ENCODE measurements at places on chromosomes 2 and 18.

DNA sequence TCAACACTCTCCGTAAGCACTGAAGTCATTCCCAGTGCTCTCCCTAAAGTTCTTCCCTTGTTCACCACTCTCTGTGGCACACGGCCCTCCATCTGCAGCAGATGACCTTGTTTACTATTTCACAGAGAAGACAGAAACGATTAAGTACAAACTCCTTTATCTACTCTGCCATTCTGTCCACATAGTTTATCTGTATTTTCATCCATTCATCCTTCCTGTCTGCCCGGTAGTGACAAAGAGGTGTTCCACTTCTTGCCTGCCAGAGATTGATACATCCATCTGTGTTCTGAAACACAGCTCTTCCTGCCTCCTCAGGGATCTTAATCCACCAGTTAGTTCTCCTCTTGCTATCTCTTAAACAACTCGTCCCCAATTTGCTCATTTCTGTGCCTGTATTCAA, 77.9 kb upstream of the CD226 start:
- no peak for DNase-seq

DNA sequence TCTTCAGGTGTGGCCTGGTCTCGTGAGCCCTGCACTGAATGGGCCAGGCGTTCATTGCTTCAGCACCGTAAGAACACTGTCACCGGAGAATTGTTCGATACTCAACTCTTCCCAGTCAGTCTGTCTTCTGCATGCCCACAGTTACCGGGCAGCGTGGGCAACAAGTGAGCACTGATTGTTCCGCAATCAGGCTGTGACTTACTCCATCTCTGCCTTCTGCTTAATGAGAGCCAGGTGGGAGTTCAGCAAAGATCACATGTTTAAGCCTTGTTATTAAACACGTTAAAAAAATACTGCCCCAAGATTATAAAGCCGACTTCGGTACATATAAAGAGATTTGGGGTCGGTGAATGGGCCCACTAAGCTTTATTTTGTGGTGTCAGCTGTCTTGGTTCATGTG, 3.7 kb downstream of the STEAP3 start:
- DNase-seq = no peak

- DNase-seq = no peak
Measured at GRCh38 chr2:144448389-144449027, 71.4 kb downstream of the ZEB2 start.

- DNase-seq = no peak
Measured at GRCh38 chr18:58211510-58211909, 167.5 kb downstream of the NEDD4L start.

DNA sequence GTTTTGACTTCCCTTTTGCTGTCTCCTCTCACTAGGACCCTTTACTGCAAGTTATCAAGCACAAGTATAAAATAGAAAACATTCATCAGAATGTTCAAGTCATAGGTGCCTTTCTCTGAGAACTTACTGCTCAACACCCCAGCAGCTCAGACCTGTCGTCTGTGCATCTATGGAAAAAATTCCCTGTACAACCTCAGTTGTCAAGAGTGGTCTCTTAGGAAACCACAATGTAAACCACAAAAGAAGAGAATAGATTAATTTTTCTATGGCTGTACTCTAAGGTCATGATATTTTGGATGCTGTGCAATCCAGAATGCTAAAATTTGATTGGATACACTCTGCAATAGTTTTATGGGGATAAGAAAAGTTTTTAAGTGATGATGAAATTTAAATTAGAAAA, 84.1 kb downstream of the RBMS1 start:
- DNase-seq = no peak

- DNase-seq = no peak
Measured at GRCh38 chr2:217938036-217938435, 64.8 kb downstream of the TNS1 start.

GRCh38 chr2:223316342-223316741, 264.4 kb downstream of the KCNE4 start:
- no peak for DNase-seq

DNA sequence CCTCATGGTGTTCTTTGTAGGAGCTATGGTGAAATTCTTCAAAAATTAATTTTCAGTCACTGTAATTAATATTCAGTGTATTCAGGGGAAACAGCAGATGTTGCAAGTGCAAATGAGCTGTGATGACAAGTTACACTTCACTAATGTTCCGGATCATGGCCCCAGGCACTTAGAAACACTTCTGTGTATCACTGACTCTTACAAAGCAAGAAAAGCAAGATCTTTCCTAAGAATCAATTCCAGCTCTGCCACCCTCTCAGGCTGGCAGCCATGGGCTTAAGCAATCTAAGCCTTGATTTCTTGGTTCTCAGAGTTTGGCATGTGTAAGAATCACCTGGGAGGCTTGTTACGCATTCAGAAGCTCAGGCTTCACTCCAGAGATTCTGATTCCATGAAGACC, 78.0 kb downstream of the MARCHF4 start:
- DNase-seq = no peak

DNA sequence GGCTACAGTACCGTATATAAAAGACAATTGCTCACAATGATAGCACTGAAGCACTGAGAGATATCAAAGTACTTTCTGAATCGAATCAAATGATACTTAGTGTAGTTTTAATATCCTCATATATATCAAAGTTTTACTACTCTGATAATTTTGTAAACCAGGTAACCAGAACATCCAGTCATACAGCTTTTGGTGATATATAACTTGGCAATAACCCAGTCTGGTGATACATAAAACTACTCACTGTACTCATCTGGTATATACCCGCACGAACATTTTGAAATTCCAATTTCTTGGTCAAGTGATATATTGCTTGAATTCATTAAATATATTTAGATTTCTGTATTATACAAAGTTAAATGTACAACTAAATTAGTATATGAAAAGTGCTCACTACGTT, 20.5 kb downstream of the SLC39A6 start:
- no peak for DNase-seq

DNA sequence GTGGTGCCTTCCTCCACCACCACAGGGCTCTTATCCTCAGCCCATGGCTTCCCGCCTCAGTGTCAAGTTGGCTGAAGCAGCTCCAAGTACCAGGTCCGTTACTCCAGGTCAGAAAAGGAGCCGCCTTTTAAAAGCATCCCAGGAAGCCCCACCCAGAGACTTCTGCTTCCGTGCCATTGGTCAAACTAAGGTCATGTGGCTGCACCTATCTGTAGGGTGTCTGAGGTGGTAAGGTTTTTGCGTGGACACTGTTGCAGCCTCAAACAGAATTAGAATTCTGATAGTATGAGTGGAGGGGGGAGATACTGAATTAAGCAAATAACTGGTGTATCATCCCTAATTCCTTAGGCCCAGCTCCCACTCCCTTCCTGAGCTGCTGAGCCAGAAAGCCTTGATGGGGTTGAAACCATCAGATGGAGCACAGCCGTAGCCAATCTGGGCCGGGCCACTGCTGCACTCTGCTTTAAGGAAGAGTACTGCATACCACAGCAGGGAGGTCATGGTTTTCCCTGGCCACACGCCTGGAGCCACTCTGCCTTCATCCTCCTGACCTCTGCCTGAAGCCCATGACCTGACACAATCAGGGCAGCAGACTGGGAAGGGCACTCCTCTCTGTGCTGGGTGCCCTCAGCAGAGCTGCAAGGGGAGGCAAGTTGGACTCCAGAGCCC, 8.4 kb downstream of the TMEM247 start:
- peak; percentile 94 for DNase-seq

DNA sequence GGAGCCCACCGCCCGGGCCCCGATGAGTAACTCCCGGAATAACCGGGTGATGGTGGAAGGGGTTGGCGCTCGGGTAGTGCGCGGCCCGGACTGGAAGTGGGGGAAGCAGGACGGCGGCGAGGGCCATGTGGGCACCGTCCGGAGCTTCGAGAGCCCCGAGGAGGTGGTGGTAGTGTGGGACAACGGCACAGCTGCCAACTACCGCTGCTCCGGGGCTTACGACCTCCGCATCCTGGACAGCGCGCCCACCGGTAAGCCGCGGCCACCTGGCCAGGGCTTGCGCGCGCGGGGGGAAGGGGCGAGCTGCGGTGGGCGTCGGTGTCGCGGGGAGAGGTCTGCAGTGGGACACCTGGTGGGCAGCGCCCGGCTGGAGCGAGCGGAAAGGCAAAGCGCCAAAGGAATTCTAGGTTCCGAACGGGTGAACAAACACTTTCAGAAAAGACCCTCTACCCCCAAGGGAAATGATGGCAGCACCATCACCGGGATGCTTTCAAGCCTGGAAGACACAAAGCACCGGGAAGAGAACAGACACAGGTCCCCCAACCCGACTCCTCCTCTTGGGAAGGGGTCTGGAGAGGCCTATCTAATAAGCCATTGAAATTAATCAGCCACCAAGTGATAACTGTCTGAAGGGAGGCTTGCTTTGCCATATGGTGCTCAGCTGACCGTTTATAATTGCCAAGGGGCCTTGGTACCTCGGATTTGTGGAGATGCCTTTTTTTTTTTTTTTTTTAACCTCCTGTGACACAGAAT, 1.1 kb downstream of the MIB1 start:
- DNase-seq = peak; percentile 31

DNA sequence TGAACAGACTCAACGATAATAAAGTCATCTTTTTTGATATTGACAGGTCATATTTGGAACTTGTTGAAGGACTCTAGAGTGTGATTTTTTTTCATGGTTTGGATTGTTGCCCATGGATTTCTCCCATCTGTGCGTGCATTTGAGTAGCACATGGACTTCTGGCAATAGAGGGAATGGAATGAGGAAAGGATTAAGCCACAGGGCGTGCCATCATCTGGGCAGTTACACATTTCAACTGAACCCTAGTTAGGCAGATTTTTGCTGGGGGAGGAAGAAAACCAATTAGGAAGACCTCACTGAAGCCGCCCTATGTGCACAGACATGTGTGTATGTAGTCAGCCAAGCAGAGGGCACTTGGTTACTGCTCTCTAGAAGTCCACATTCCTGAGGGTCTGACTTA, 72.6 kb downstream of the TPGS2 start:
- DNase-seq = peak; percentile 79

GRCh38 chr2:43083710-43084698, 142.4 kb downstream of the ZFP36L2 start:
- peak; percentile 91 for DNase-seq

DNA sequence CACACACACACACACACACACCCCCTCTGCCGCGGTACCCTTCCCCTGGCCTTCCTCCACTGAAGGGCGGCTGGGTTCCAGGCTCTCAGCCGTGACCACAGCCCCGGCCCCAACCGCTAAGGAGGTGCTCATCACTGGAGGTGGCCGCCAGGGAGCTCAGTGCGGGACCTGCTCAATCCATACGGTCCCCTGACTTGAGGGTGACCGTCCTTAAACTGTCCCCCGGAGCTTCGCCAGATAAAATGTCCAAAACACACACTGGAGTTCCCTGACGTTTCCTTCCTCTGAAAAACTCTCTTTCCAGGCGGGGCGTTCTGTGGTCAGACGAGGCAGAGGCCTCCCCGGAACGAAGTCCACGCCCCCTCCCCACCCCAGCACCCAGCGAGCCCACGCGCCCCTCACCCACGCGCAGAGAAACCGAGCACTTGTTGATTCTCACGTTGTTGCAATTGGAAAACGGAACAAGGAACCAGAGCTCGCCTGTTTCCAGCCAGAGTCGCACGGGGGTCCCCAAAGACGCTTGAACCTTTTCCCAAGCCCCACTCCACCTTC, 1.4 kb downstream of the MBP start:
- no peak for DNase-seq

DNA sequence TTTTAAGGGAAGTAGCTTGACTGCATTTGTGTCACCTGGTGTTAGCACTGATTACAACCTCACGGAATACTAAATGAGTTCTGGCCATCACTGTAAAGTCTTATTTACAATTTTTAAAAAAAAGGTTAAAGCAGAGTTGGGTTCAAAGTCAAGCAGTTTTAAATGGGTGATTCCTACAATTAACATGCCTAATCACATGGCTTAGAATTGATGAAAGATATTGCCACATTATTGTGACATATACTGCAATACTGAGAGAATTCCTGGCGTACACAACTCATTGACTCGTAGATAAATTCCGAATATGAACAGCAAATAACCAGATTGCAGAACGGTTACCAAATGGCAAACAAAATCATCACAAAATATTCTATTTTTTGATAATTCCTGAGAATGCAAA, 34.2 kb downstream of the ROCK2 start:
- DNase-seq = no peak

DNA sequence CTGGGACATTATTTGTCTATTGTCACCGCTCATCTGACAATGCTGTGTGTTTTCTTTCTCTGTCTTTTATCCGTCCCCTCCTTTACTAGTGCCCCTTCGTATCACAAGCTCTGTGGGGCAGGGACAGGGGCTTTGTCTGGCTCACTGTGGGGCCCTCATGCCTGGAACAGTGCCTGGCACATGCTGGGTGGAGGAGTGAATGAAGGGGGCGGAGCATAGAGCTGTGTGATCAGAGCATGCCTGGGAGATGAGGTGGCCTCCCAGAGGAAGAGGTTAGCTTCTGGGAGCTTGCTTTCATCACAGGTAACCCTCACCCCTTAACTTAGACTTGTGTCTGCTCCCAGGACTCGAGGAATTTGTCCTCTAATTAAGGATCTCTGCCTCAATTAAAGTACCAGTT, 16.4 kb downstream of the MTCL1 start:
- DNase-seq = peak; percentile 75

DNA sequence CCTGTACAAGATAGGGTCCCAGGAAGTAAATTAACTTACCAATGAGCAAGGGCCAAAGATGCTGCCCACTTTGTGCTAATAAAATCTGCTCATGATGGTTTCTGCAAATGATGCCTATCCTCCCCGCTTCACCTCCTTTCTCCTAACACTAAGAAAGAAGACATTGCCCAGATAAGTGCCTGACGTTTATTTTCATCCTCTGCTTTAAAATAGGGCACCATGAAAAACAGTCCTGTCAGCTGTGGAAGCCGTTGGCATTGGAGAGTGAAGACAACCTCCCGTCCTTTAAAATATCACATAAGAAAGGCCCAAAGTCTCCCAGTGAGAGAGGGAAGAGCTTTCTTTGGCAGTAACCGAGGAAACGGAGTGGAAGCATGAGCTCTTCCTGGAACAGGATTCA, 1.7 kb upstream of the TXNDC2 start:
- no peak for DNase-seq

DNA sequence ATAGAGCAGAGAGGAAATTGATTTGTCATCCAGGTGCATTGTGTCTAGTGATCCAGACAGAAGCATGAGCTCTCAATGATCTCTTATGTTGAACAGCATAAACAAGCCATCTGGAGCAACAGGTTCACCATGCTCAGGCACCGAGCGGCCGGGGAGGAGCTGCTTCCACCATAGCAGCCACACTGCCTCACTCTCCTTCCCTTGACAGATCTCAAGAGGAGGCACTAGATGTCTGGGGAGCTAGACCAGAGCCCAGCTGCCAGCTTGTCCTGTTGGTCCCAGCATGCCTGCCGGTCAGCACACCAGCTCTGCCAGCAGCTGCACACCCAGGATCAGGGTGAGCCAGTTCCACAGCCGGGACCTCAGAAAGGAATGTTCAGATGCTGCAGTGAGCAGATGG, 17.5 kb upstream of the LONRF2 start:
- no peak for DNase-seq
